ENCODE measurements at places on chromosomes 5 and 9. TPM values are rescaled to one million over a fixed set of nuclear protein-coding genes. Genes with fewer than 3 reads are reported as not detected.

PIP5KL1 gene
- total RNA-seq, result not detected

OTP gene
- total RNA-seq, result not detected

C5orf52 gene
- total RNA-seq, result not detected

PFN3 gene
- not detected for total RNA-seq

FOXE1 gene
- not detected for total RNA-seq

REEP2 gene
- total RNA-seq, result 45.8 TPM

CYLC2 gene
- not detected for total RNA-seq

LCN9 gene
- total RNA-seq, result not detected

SPATA31C1 gene
- not detected for total RNA-seq

HTR4 gene
- total RNA-seq, result not detected

SOX30 gene
- 0.16 TPM for total RNA-seq

TAF11L2 gene
- total RNA-seq, result not detected

CCL27 gene
- total RNA-seq, result not detected
